Activated CD8-positive, alpha-beta T cell treated with anti-CD3 and anti-CD28 coated beads, Interleukin-2, amount 10 ng/mL, durations not matched to agents 7 days and 5 days (primary cell): ENCODE measurements at places on chromosomes 7 and 10.
A peak's percentile ranks its signal among the peaks of the same experiment; 100 is the strongest.

DNA sequence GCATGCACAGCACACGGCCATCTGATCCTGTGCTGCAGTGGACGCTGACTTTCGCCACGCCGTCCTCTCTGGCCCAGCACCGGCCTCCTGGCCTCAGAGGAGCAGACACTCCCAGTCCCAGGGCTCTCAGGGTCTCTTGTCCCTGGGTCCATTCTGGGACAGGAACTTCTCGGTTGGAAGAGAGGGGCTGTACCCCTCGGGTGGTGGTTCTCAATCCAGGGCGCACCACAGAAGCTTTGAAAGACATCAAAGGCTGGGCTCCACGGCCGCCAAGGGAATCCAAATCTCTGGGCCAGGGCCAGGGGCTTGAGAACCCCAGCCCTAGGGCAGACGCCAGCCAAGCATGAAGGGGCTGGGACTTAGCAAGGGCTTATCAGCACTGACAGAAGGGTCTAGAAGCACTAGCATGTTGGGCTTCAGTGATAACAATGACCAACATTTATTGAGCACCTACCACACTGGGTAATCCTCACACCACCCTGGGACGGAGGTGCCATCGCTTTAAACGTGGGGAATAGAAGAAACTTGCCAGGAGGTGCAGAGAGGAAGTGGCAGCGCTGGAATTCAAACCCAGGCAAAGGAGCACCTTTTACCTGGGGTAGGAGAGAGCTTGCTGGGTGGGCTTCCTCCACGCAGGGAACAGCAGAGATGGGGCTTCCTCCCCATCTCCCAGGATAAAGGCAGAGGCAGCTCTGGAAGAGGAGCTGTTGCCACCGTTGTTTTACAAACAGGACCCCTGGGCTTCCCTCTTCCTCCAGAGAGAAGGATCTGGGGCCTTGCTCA is 1.8 kb upstream of the PYROXD2 start:
- H3K36me3 ChIP-seq, result peaks cover 11% of the 10 kb centered on the region
- peaks cover 14% of the 10 kb centered on the region for H3K4me1 ChIP-seq
- DNase-seq, result no peak
- H3K4me3 ChIP-seq, result no peak overlapping the region

- no peaks in the 10 kb centered on the region for H3K36me3 ChIP-seq
- H3K4me1 ChIP-seq, result peaks cover 8% of the 10 kb centered on the region
- H3K27me3 ChIP-seq, result no peaks in the 10 kb centered on the region
- H3K4me3 ChIP-seq, result no peak overlapping the region
- no peak for DNase-seq
Measured at GRCh38 chr7:44791278-44792219, 4.9 kb upstream of the PPIA start.

DNA sequence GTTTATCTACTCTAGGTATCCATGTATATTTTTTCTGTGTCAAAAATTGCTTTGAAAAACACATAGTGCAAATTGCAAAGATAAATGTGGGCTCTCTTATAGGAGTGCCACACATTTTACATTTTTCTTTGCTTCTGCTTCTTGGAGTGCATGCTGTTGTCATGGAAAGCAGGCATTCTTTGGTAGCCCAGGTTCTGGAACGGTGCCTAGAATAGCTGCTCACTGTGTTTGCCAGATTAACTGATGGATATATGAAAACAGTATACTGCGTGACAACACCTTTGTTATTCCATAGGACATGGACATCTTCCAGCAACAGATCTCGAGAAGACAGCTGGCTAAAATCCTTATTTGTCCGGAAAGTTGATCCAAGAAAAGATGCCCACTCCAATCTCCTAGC is 13.4 kb downstream of the NIPSNAP2 start:
- peaks cover 20% of the 10 kb centered on the region for H3K36me3 ChIP-seq
- H3K4me3 ChIP-seq, result no peak overlapping the region
- no peak for DNase-seq
- no peaks in the 10 kb centered on the region for H3K4me1 ChIP-seq
- H3K27me3 ChIP-seq, result no peaks in the 10 kb centered on the region

DNA sequence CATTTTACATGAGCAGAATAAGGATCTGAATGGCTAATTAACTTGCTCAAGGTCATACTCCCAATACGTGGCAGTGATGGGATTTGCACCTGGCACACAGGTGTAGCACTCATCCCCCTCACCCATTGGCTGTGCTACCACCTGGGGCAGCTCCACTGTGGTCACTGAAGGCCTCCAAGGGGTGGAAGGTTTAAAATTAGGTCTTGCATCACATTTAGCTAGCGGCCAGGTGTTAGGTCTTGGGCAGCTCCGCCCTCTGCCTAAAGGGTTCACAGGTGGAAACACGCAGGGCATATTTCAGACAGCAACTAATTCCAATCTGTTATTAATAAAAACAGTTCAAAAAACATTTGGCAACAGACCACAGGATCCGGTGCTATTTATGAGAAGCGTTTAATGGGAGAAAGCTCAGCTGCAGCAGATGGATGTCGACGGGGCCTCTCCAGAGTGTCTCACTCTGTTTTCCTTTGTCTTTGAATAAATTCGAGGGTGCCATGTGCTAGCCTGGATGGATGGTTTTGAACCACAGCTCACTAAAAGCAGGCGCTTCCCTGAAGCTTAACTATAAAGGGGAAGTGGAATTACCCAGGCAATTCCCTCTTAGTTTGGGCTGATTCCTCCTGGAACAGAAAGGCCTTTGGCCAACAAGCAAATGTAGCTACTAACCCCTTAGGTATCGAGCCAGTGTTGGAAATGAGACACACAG is 1017.6 kb downstream of the TYW1 start:
- no peak for DNase-seq
- no peaks in the 10 kb centered on the region for H3K36me3 ChIP-seq
- H3K4me3 ChIP-seq, result no peak overlapping the region
- no peaks in the 10 kb centered on the region for H3K4me1 ChIP-seq
- H3K27ac ChIP-seq, result no peak overlapping the region

DNA sequence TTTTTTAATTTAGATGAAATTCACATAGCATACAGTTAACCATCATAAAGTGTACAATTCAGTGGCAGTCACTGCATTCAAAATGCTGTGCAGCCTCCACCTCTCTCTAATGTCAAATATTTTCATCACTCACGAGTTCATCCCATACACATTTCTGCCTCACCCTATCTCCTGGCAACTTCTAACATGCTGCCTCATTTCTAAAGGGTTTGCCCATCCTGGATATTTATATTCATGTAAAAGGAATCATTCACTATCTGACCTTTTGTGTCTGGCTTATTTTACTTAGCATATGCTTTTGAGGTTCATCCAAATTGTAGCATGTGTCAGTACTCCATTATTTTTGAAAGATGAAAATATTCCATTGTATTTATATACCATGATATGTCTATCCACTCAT is 286.9 kb upstream of the VSTM2A start:
- no peaks in the 10 kb centered on the region for H3K4me1 ChIP-seq
- no peaks in the 10 kb centered on the region for H3K27me3 ChIP-seq
- no peak for DNase-seq
- no peak overlapping the region for H3K27ac ChIP-seq
- no peaks in the 10 kb centered on the region for H3K36me3 ChIP-seq
- no peak overlapping the region for H3K4me3 ChIP-seq

GRCh38 chr7:29839921-29840320 is 33.6 kb downstream of the WIPF3 start:
- H3K4me3 ChIP-seq, result no peak overlapping the region
- no peaks in the 10 kb centered on the region for H3K36me3 ChIP-seq
- no peak overlapping the region for H3K27ac ChIP-seq
- DNase-seq, result no peak
- no peaks in the 10 kb centered on the region for H3K4me1 ChIP-seq
- peaks cover 8% of the 10 kb centered on the region for H3K27me3 ChIP-seq

- H3K27ac ChIP-seq, result peak overlapping the region; percentile 93
- DNase-seq, result peak; percentile 86
- peaks cover 76% of the 10 kb centered on the region for H3K4me1 ChIP-seq
- peak overlapping the region; percentile 69 for H3K4me3 ChIP-seq
- H3K27me3 ChIP-seq, result no peaks in the 10 kb centered on the region
Measured at GRCh38 chr7:111083413-111083812, 7.5 kb upstream of the LRRN3 start.

- no peak overlapping the region for H3K4me3 ChIP-seq
- H3K4me1 ChIP-seq, result no peaks in the 10 kb centered on the region
- H3K27me3 ChIP-seq, result no peaks in the 10 kb centered on the region
- no peaks in the 10 kb centered on the region for H3K36me3 ChIP-seq
Measured at GRCh38 chr10:122206471-122207065, 64.5 kb upstream of the BTBD16 start.

GRCh38 chr10:64358907-64359306 is 837.7 kb downstream of the REEP3 start:
- H3K27me3 ChIP-seq, result no peaks in the 10 kb centered on the region
- H3K4me1 ChIP-seq, result no peaks in the 10 kb centered on the region
- no peak overlapping the region for H3K4me3 ChIP-seq
- H3K27ac ChIP-seq, result no peak overlapping the region
- H3K36me3 ChIP-seq, result no peaks in the 10 kb centered on the region

- DNase-seq, result no peak
- no peak overlapping the region for H3K27ac ChIP-seq
- H3K4me1 ChIP-seq, result no peaks in the 10 kb centered on the region
- no peaks in the 10 kb centered on the region for H3K36me3 ChIP-seq
- no peaks in the 10 kb centered on the region for H3K27me3 ChIP-seq
Measured at GRCh38 chr7:98301693-98302470, 20.4 kb downstream of the BRI3 start.

DNA sequence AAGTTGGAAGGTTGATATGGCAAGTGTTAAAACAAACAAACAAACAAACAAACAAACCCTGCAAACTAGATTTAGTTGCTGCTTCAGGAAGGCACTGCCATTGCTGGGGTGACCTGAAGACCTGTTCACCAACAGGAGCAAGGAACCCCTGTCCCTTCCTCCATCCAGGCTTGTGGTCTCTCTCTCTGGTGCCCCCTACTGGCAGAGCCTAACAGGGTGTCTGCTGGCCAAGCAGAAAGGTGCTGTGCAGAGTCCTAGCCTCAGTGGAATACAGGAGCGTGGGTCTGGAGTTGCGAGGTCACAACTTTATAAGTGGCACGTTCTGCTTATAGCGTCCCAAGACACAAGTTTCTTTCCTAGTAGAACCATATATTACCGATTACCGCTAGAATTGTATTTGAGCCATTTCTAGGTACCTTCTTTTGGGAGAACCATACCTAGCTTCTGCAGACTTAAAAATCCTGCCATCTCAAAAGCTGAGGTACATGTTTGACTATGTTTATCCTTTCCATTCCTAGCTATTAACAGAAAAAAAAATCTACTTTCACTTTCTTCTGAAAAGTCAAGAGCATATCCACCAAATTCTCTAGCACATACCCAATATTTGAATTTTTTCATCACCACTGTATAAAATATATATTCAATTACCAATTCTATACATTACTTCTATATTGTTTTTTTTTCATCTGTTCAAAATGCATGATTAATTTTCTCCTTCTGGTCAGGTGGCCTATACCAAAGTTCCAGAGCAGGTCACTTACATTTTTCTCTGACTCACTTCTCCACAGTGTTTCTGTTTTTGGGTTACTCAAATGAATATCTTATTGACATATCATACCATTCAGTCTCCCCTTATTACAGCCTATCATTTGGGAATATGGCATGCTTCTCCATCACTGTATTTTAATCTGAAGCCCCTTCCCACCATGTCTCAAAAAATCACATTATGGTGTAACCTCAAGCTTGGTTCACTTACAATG is 29.1 kb upstream of the CALD1 start:
- peak; percentile 71 for DNase-seq
- H3K27me3 ChIP-seq, result peaks cover 3% of the 10 kb centered on the region
- no peak overlapping the region for H3K27ac ChIP-seq
- H3K4me3 ChIP-seq, result no peak overlapping the region
- H3K36me3 ChIP-seq, result no peaks in the 10 kb centered on the region

- H3K36me3 ChIP-seq, result no peaks in the 10 kb centered on the region
- H3K4me1 ChIP-seq, result peaks cover 28% of the 10 kb centered on the region
- no peak for DNase-seq
- no peak overlapping the region for H3K4me3 ChIP-seq
- peaks cover 75% of the 10 kb centered on the region for H3K27me3 ChIP-seq
Measured at GRCh38 chr7:27148756-27149641, 1.4 kb upstream of the HOXA6 start.

DNA sequence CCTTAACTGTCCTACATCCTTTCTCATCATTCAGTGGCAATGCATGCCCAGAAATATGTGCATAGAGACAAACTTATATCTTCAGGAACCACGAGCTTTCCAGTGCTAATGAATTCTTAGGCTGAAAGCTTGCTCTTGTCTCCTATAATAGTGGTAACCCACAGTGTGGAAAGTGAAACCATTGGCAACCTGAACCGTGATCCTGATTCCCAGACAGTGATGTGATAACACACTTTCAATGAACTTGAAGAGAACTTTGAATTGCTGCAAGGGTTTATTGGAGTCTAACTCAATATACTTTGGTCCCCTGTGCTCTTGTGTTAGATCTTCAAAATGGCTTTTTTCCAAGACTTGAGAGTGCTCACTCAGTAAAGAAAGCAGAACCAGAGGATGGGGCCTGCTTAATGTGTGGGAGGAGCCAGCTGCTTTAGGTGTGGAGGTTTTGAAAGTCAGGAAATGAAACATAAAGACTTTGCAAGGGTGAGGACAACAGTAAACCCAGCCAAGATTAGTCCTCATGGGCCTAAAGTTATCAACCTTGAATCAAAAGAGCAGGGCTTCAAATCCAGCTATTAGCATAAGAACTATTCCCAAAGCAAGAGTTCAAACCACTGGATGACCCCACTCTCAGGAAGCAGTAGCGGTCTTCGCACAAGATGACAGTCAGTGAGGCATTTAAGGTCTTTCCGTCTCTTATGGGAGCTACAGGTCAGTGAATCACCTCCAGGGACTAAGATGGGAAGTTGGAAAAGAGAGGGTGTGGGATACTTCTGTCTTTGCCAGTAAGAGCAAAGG is 332.4 kb upstream of the NRP1 start:
- H3K4me1 ChIP-seq, result no peaks in the 10 kb centered on the region
- no peak overlapping the region for H3K27ac ChIP-seq
- no peak overlapping the region for H3K4me3 ChIP-seq
- no peaks in the 10 kb centered on the region for H3K27me3 ChIP-seq
- no peak for DNase-seq

- H3K36me3 ChIP-seq, result no peaks in the 10 kb centered on the region
- H3K4me3 ChIP-seq, result no peak overlapping the region
- DNase-seq, result no peak
- no peak overlapping the region for H3K27ac ChIP-seq
- no peaks in the 10 kb centered on the region for H3K4me1 ChIP-seq
- no peaks in the 10 kb centered on the region for H3K27me3 ChIP-seq
Measured at GRCh38 chr7:157729566-157729965, 392.8 kb downstream of the DNAJB6 start.

DNA sequence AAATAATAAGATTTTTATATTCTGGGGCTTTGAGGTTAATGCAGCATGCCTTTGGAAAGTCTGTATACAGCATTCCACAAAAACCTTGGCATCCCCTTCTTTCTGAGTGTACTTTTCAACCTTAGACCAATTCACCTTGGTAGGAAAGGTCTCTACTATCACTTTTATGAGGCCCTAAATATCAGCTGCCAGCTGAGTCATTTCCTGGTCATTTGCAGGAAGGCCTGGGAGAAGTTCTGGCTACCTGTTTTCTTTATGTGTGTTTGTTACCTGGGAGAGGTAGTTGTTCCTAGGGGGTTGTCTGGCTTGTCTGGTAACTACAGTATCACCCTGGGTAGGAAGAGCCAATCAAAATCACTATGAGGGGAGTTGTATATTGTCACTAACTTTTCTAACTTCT is 4.1 kb downstream of the SPAM1 start:
- no peaks in the 10 kb centered on the region for H3K4me1 ChIP-seq
- DNase-seq, result no peak
- H3K27me3 ChIP-seq, result no peaks in the 10 kb centered on the region
- no peaks in the 10 kb centered on the region for H3K36me3 ChIP-seq
- H3K27ac ChIP-seq, result no peak overlapping the region
- H3K4me3 ChIP-seq, result no peak overlapping the region
